ENCODE measurements at places on chromosomes 13 and 19.
A peak's percentile ranks its signal among the peaks of the same experiment; 100 is the strongest.

GRCh38 chr13:45207319-45207718, 6.5 kb upstream of the KCTD4 start:
- DNase-seq, result no peak

GRCh38 chr13:63909726-63910375, 2494.2 kb upstream of the PCDH20 start:
- no peak for DNase-seq

- DNase-seq, result peak; percentile 92
Observed at GRCh38 chr19:48970923-48971395, 5.8 kb downstream of the FTL start.

DNA sequence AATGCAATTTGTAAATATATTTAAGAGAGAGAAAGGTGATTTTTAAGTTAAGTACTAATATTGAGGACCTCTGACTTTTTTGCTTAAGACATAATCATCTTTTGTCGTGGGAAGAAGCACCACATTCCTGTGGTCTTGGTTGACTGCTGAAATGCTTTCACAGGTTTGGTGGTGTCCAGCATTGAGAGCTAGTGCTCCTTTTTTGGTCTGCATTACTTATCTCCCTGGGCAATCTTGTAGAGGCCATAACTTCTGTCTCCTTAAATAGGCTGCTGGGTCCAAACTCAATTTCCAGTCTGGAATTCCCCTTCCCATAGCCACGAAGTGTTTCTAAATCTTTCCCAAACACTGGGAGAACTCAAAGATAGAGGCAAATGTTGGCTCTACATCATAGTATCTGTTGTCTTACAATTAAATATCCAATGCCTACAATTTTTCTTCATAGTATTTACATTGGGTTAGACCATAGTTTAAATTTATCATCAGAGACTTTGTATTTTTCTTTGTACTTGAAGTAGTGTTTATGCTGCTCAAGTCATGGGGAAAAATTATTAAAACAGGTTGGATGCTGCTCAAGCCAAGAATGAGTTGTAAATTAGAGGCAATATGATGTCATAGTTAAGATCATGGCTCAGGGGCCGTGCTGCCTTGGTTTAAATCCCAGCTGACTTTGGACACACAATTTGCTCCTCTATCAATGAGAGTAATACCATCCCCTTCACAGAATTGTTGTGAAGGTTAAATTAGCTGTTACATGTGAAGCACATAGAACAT, 105.6 kb downstream of the POSTN start:
- DNase-seq, result no peak

- no peak for DNase-seq
Observed at GRCh38 chr13:79185580-79185979, 220.5 kb downstream of the RBM26 start.

DNA sequence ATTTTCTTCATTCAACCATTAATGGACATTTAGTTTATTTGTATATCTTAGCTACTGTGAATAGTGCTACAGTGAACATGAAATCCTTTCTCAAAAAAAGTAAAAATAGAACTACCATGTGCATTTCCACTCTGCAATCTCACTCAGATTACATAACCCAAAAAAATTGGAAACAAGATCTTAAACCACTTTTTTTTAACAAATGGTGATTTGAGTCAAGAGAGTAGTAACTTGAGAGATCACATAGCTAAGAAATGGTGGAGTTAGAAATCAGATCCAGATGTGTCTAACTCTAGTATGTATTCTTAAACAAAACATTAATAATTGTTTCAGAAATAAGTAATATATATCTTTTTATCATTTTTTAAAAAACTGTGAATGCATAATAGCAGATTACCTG, 318.3 kb upstream of the SGCG start:
- no peak for DNase-seq

DNA sequence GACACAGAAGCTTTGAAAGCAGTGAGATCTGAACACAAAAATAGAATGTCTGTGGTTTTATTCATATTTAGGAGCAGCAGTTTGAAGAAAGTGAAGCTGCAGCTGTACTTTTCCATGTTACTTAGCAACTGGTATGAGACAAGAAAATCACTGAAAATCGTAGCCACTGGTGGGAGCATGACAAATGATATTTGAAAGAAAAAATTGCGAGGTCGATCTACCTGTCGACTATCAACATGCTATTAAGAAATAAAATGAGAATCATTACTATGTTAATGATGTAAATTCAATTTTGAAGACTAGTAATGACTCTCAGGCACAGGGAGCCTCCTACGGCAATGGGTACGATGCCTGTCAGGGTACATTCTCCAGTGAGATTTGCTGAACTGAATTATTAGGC, 436.4 kb downstream of the SLITRK5 start:
- DNase-seq, result no peak

GRCh38 chr19:22832031-22832762, at the start of gene ZNF723:
Gene ZNF723 (plus strand): TSS chr19:22832291. CDS start chr19:22832380, 89 bp downstream.
- DNase-seq, result no peak
